ENCODE measurements at places on chromosomes 7 and 10. TPM values are rescaled to one million over a fixed set of nuclear protein-coding genes. Genes with fewer than 3 reads are reported as not detected.

TFR2 gene
- total RNA-seq: 5.1 TPM

SGPL1 gene
- 111 TPM for total RNA-seq

DNA sequence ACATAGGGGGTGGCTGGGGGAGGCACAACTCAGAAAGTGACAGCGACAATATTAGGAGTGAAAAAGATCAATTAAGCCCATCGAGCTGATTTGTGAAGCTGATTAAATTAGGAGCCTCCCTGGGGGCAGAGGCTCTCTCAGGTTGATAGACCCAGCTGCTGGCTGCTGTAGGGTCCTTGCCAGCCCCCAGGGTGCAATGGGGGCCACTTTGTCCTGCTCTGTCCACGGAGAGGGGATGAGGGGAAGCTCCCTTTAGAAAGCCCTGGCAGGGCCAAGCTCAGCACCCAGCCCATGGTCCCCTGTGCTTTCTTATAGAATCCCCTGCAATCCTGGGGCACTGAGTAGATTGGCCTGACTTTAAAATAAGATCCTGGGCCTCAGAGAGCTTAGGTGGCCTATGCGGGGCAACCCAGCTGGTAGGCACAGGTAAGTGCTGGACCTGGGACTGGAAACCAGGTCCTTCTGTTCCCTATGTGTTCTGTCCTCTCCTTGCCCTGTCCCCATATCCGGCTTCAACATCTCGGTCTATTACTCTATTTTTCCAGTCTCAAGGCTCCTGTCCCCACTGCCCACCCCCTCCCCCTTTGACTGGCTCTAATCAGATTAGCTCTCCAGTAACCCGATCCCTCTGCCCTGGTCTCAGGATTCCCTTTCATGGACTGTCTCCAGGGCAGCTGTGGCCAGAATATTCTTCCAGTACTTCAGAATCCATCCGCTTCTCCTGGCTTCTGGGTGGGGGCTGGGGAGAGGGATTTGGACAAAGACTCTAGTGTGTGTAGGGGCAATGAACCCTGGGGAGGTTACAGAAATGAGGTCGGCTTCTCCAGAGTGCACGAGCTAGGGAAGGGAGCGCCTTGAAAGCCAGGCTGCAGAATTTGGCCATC is 259.6 kb downstream of the RPS24 start:
- H3K4me1 ChIP-seq: peaks cover 43% of the 10 kb centered on the region
- H3K27ac ChIP-seq: peak overlapping the region; percentile 62
- peaks cover 5% of the 10 kb centered on the region for H3K36me3 ChIP-seq

- H3K27me3 ChIP-seq: peaks cover 3% of the 10 kb centered on the region
- no peaks in the 10 kb centered on the region for H3K36me3 ChIP-seq
- no peak overlapping the region for H3K4me3 ChIP-seq
- H3K27ac ChIP-seq: no peak overlapping the region
- peaks cover 11% of the 10 kb centered on the region for H3K4me1 ChIP-seq
- no peak for DNase-seq
Observed at GRCh38 chr7:139696552-139696951, 81.2 kb downstream of the HIPK2 start.

- H3K4me3 ChIP-seq: no peak overlapping the region
- H3K36me3 ChIP-seq: no peaks in the 10 kb centered on the region
- no peak overlapping the region for H3K27ac ChIP-seq
Observed at GRCh38 chr10:3538656-3539531, 246.1 kb downstream of the KLF6 start.

DNA sequence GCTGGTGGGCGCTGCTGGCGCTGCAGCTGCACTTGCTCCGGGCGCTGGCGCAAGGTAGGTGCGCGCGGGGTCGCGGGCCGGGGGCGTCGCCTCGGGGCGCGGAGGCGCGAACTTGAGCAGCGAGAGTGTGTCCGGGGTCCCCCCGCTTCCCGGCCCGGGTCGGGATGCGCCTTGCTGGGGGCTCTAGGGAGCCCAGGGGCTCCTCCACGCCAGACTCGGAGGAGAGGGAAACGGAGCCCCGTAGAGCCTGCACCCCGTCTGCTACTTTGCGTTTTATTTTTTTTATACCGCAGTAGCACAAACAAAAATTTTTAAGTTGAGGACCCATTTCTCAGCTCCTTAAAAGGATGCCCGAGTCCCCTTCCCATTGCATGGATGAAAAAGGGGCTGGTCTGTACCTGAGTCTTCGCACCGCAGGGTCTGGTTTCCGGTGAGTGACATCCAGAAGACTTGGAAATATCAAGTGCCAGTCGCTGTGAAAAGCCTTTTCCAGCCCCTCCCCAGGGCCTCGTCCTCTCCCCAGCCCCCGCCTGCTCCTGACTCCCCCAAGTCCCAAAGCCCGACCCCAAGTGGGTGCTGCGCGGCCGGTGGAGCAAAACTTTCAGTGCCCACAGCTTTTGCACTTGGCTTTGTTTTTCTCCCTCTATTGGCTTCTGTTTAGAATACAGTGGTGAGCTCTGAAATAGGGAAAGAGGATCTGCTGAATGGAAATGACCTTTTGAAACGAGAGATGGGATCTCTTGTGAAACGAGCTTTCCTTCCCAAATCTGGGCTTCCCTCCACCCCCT is 973 bp downstream of the SDK1 start:
- H3K4me3 ChIP-seq: peak overlapping the region; percentile 92
- DNase-seq: peak; percentile 34
- H3K4me1 ChIP-seq: peaks cover 30% of the 10 kb centered on the region
- peaks cover 16% of the 10 kb centered on the region for H3K27me3 ChIP-seq
- no peaks in the 10 kb centered on the region for H3K36me3 ChIP-seq

GRCh38 chr10:84845628-84846261 is 517.4 kb downstream of the CCSER2 start:
- H3K36me3 ChIP-seq: peaks cover 7% of the 10 kb centered on the region
- no peak overlapping the region for H3K4me3 ChIP-seq
- no peaks in the 10 kb centered on the region for H3K27me3 ChIP-seq
- no peak overlapping the region for H3K27ac ChIP-seq
- peaks cover 17% of the 10 kb centered on the region for H3K4me1 ChIP-seq
- DNase-seq: no peak

DNA sequence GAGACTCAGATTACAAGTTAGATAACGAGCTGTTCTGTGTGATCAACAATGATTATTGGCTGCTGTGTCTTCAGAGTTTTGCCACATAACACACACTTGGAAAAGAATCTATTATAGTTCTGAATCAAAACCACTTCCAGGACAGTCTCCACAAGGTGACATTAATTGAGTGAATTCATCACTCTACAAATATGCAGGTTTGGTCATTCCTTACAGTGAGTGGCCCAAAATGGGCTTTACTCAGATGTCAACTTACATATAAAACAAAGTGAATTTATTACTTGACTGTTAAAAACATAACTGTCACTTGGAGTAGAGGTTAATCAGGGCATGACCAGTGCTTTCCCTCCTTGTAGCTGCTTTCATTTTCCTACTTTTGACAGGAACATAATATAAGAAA is 984.3 kb downstream of the REEP3 start:
- no peaks in the 10 kb centered on the region for H3K36me3 ChIP-seq
- peaks cover 1% of the 10 kb centered on the region for H3K27me3 ChIP-seq
- DNase-seq: no peak
- peaks cover 11% of the 10 kb centered on the region for H3K4me1 ChIP-seq
- H3K27ac ChIP-seq: no peak overlapping the region
- no peak overlapping the region for H3K4me3 ChIP-seq

PLEKHS1 gene
- total RNA-seq: not detected
